ENCODE measurements at places on chromosomes 7 and 10. TPM values are rescaled to one million over a fixed set of nuclear protein-coding genes. Genes with fewer than 3 reads are reported as not detected.

The MKX gene
- 0.17 TPM for total RNA-seq

The ZNF746 gene
- total RNA-seq: 28.5 TPM

The ZPBP gene
- total RNA-seq: not detected

The LIPK gene
- not detected for total RNA-seq

The GPR85 gene
- not detected for total RNA-seq

The SPDYE2 gene
- not detected for total RNA-seq

The ADAM22 gene
- 1.2 TPM for total RNA-seq

The CDH23 gene
- total RNA-seq: 1.3 TPM

The ACBD7 gene
- 1.5 TPM for total RNA-seq

The SLC35G1 gene
- total RNA-seq: 4.3 TPM

The SYPL1 gene
- total RNA-seq: 27.4 TPM

The BTBD16 gene
- not detected for total RNA-seq

The EFCAB10 gene
- not detected for total RNA-seq

The LEP gene
- not detected for total RNA-seq

The PSD gene
- 2.4 TPM for total RNA-seq

The AMPH gene
- total RNA-seq: not detected

The LBX1 gene
- not detected for total RNA-seq

The LLCFC1 gene
- total RNA-seq: not detected

The AKR1C8 gene
- total RNA-seq: 1.4 TPM

The SPDYE1 gene
- total RNA-seq: 0.12 TPM

The MTPN gene
- total RNA-seq: 119 TPM

The MSMB gene
- total RNA-seq: not detected

The PIK3CG gene
- 36.5 TPM for total RNA-seq

The TRPV5 gene
- total RNA-seq: 0.10 TPM

The PYROXD2 gene
- total RNA-seq: 7.1 TPM

The ZNF488 gene
- not detected for total RNA-seq

The PLXNA4 gene
- 5.9 TPM for total RNA-seq

The CHCHD3 gene
- 52.8 TPM for total RNA-seq
